K562 (cell line): ENCODE measurements at places on chromosomes 2 and 18.
A peak's percentile ranks its signal among the peaks of the same experiment; 100 is the strongest.

DNA sequence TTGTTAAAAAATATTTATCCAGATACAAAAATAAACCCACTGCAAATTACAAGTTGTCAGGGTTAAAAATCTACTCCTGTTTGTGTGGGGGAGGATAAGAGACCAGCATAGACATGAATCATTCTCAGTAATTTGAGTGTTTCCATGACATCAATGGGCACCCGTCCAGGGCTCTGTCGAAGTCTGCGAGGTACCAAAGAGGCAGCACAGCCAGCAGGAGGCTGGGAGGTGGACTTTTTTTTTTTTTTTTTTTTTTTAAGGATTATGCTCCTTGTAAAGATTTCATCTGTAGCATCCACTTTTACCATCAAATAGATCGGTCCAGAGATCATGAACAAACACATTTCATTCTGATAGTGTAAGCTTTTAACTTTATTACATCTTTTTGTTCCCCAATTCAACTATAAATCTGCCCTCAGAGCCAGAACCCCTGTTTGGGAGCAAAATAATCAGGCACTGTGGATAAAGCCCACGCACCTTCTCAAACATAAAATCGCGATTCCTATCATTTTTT, 182.0 kb downstream of the TCF4 start:
- DNase-seq = peak; percentile 35

DNA sequence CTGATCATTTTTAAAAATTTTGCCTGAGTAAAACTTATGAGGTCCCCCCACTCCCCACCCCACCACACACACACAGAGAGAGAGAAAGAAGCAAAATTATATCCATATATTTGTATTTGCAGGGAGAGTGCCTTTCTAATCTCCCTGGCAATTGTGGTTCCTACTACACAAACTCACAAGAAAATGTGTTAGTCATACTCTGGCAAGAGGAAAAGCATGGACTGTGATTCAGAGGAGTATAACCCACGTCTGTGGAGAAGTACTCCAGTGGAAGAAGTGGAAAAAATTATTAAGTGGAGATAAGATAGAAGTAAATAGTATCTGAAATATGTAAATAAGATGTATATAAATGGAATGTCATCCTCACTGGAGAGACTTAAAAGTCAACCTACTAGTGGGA, 114.0 kb downstream of the DSEL start:
- DNase-seq = no peak

GRCh38 chr2:9310798-9311197, 104.2 kb downstream of the ASAP2 start:
- no peak for DNase-seq

DNA sequence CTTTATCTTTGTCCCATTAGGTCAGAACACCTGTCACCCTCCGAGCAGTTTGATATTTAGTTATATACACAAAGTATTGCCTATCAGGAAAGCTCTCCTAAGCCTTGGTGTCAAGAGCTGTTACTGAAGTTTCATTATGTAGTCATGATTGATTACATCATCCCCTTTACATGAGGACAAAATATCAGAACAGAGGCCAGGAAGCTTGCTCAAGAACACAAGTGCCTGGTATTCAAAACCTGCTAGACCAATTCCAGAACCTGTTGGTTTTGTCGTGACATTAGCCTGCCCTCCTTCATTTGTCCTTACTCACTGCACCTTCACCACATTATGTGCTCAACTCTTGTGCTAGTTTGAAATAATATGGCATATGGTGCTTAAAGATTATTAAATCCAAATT, 377.1 kb downstream of the CDH19 start:
- no peak for DNase-seq

DNA sequence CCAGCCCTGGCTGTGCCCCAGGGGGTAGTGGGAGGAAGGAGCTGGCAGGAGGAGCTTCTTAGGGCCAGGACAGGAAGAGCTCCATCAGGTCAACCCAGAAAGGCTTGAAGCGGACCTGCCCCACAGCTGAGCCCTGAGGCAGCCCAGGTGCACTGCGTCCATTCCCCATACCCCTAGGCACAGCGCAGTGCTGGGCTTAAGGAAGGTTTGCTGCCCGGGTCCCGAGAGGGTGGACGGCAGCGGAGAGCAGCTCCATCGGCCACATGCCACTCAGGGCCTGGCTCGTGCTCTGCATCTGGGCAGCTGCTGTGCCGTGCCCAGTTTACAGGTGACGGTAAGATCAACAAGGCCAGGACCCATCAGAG, 26.4 kb downstream of the DNMT3A start:
- DNase-seq = no peak

DNA sequence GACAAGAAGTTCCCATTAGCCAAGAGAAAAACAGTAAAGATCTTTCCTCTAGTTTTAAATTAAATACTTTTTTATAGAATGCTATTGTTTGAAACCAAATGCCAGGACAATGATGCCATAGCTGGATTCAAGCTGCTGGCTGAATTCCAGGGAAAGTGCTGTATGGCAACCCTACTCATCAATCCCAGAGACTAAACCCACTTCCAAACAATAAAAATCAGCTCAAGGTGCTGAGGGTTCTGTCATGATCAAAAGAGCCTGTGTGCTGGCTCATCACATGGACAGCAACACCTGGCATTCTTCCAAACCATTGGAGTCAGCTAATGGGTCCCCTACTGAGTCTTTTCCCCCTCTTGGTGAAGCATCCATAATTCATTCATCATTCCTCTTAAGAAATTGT, 53.7 kb upstream of the PARD3B start:
- DNase-seq = no peak

GRCh38 chr2:144159240-144159639, 360.7 kb downstream of the ZEB2 start:
- no peak for DNase-seq

- DNase-seq = peak; percentile 3
Observed at GRCh38 chr2:35343135-35343534, 1012.4 kb upstream of the CRIM1 start.

DNA sequence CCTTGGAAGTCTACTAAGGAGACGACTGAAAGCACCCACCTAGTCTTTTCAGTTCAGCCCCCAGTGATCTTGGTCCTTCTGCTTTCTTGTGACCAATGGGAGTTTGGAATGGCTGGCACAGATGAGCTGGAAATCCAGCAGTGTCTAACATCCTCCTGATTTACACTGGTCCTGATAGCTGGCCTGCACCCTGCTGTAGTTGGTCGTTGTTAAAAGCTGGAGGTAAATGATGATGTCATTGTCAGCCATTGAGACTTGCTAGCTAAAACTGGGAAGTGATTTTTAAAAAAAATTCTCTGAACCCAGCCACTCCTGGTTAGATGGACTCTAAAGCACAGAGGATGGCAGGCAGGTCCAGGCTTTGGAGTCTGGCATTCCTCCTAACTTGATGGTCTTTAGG, 19.3 kb downstream of the CCT7 start:
- DNase-seq = no peak

DNA sequence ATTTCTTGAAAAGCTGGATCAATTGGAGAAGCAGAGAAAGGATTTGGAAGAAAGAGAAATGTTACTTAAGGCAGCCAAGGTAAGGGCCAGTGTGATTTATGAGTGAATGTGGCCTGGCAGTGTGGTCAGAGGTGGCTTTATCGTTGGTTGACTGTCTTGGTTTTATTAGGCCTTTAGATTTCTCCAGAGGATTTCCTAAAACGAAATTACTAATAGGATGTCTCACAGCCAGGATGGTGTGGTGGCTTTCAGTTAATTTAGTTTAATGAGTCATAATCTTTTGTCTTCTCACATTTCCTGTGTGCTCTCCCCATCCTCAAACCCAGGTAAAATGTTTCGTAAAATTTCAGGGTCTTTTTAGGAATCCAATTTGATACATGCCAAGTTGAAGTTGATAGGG, 100.8 kb downstream of the TAF4B start:
- DNase-seq = no peak

DNA sequence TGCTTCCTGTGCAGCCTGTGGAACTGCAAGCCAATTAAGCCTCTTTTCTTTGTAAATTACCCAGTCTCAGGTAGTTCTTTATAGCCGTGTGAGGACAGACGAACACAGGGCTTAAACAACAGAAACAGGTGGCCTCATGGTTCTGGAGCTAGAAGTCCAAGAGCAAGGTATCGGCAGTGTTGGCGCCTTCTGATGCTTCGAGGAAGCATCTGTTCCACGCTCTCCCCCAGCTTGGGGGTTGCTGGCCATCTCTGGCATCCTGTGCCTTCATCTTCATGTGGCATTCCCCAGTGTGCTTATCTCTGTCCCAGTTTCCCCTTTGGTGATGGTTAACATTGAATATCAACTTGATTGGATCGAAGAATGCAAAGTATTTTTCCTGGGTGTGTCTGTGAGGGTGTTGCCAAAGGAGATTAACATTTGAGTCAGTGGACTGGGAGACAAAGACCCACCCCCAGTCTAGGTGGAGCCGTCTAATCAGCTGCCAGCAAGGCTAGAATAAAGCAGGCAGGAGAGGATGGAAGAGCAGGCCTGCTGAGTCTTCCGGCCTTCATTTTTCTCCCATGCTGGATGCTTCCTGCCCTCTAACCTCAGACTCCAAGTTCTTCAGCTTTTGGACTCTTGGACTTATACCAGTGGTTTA, 287.6 kb downstream of the PHLPP1 start:
- no peak for DNase-seq

- DNase-seq = no peak
Observed at GRCh38 chr2:121579309-121579708, 48.6 kb downstream of the RNU4ATAC start.

DNA sequence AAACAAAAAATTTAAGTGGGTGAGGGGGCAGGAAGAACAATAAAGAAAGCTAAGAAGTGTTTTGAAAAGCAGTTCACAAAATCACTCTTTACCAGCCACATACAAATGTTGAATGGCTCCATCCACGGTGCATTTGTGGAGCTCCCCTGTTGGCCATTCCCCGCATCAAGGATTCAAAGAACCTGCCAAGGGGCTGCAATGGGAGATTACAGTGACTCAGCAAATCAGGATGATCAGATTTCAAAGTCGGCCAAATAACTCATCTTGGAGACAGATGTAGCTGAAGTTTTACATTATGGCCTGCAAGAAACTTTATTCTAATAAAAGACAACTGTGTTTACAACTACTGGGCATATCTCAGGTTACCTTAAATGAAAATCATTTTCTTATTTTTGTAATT, 26.9 kb downstream of the COL4A3 start:
- DNase-seq = no peak

DNA sequence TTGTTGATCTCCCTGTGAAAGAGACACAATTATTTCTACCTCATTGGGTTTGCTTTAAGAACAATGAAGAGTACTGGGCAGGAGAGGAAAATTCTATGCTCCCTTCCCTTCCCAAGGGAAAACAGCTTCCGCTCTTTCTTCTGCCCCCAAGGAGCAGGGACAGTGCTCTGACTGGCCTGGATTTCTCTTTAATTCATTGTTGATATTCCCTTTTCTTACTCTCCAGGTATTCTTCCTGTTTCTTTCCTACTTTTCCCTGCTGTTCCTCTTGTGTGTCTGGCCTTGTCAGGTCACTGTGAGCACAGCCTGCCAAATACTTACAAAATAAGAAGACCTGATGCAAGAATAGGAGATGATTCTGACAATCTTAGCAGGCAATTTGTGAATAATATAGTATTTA, 49.6 kb upstream of the SPAG16 start:
- no peak for DNase-seq

DNA sequence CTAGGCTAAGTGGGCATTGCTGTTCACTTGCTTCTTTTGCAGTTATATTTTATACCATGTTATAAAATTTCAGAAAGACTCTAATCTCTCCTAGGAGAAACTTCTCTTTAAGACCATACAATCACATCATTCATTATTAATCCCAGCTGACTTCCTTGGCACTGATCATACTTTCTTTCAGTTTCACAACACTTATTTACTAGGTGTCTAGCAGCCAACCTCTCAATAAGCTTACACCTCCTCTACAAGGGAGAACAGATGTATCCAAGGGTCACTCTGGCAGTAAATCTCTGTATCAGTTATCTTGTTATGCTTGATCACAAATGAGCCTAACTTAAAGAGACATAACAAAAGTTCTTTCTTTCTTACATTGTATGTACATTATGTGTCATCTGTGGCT, 69.8 kb upstream of the EPB41L5 start:
- no peak for DNase-seq

- no peak for DNase-seq
Observed at GRCh38 chr18:68738564-68738963, 23.7 kb upstream of the TMX3 start.

- DNase-seq = no peak
Observed at GRCh38 chr2:156017341-156017885, 315.1 kb downstream of the NR4A2 start.

DNA sequence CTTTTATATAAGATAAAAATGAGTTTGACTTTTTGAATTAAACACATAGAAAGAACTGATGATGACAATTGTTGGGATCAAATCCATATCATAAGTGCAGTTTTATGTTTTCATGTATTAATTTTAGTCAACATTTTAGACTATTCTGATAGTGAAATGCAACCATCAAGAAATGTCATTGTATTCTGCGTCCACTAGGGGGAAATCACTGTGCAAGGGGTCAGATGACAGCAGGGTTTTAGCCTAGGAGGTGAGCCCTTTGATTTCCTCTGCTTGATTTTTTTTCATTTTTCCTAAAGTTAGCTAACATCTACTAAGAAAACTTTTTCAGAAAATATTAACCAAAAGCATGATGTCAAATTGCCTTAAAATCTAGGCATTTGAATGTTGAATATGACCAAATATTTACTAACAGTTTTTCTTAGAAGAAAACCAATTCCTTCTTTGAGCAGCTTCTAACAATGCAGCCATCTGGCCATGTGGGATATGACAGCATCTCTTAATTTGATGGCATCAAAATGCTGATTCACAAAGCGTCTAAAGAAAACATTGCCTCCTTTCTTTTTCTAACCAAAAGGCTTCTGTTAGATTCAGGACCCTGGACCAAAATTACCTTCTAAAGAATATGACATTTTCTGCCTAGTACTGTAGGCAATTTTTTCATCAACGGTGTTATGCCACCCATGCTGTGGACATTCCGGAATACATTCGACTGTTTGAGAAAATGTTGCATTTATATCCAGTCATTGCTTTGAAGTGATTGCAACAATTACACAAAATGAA, 141.5 kb downstream of the SPHKAP start:
- DNase-seq = peak; percentile 1

DNA sequence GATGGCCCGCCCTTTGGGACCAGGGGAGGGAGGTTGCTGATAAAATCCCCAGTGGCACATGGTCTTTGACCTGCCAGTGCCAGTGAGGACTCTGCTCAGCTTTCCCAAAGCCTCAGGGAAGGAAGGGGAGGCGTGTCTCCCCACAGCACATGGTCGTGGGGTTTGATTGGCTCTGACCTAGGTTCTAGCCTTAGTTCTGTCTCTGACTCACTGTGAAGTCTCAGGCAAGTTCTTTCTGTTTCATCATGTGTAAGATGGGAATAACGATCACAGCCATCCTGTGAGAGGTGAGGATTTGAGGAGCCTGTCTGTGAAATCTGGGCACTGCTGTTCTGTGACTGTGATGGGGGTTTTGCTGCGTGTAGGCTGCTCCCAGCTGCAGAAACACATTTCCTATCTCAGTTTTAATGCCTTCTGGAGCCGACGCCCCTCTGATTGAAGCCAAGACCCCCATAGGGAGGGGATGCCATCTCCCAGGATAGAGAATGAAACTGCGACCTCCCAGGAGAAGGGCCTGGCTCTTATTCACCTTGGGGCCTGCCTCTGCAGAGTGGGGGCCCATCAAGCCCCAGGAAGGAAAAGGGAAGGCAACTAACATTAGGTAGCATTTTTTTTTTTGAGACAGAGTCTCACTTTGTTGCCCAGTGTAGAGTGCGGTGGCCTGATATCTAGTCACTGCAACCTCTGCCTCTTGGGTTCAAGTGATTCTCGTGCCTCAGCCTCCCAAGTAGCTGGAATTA, 84.0 kb downstream of the DDX1 start:
- no peak for DNase-seq
